SJCRH30 (cell line): ENCODE measurements at places on chromosomes 12 and 14. TPM values are rescaled to one million over a fixed set of nuclear protein-coding genes. Genes with fewer than 3 reads are reported as not detected.

GRCh38 chr12:52070185-52070925, 577 bp downstream of the ATG101 start:
- DNase-seq: no peak

- DNase-seq: no peak
Measured at GRCh38 chr14:56224691-56225681, 106.8 kb downstream of the PELI2 start.

- DNase-seq: no peak
Measured at GRCh38 chr14:99579903-99580571, 24.0 kb downstream of the CCDC85C start.

DNA sequence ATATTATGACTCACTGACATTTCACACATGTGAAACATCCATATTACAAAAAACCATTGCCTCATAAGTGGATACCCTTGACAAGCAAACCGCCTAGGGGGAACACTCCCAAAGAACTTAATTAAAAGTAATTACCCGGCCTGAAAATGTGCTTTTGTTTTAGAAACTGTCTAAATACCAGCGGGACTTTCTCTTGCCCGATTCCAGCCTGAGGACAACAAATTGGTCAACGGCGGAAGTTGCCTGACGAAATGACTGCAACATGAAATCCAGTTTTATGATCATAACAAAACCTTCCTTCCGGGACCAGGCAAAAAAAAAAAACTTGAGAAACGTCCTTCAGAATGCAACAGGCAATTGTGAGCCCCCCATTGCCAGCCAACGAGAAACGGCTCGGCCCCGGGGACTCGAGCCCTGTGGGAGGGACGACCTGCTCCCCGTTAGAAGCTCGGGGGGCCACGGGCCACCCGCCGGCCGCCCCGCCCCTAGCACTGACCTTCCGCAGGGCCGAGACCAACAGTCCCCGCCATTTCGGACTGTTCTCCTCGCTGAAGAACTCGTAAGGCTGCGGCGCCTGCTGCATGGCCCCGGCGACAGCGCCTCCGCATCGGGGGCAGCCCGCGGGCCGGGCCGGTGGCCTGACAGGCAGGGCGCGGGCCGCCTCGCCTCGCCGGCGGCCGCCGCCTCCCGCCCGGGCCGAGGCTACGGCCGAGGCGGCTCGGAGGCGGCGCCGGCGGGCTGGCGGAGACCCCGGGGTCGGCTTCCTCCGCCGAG, 490 bp downstream of the SOS2 start:
- DNase-seq: peak; percentile 53

DNA sequence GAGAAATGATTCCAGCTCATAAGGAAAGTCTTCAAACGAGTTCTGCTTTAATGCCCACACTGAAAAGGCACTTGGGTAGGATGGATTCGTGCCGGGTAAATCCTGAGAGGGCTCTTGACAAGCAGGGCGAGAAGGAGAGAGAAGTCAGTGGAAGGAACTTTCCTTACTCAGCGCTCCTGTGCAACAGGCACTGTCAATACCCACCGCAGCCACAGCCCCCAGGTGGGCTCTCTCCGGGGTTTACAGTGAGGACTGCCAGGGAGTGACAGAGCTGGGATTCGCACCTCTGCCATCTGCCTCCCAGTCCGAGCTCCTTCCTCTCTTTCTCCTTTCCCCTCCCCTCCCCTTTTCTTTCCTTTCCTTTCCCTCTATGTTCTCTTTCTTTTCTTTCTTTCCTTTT, 118.7 kb downstream of the BEGAIN start:
- DNase-seq: no peak

- DNase-seq: no peak
Measured at GRCh38 chr12:113941208-113941486, 25.0 kb downstream of the RBM19 start.

DNA sequence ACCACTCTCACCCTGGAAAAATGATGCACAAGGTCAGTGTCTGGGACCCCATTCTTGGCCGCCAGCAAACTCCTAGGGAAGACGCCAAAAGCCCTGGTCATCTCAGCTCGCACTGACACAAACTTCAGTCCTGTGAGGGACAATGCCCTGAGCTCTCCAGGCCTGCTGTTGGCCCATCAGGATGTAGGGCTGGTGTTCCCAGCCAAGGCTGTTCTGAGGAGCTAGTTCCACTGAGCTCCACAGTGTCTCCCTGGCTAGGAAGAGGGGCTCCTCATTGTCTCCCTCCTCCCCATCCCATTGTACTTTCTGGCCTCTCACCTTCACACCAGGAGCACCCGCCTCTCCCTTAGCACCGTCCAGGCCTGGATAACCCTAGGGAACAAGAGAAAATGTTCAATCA, 10.8 kb downstream of the COL2A1 start:
- DNase-seq: no peak

DNA sequence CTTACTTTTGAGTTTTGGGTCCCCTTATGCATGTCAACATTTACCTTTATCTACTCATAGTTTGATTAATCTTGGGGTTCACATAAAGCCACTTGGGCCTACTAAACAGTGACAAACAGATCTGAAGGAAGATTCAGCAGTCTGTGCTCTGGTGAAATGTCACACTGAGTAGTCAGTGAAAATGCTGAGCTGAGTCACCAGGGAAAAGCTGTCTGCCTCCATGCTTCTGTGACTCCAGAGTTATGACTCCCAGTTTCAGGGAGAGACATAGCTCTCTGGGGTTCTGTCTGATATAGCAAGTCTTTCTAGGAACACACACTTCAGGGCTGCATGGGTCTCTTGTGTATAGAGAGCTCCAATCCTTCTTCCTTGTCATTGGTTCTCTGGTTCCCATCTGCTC, 406.3 kb upstream of the FAR2 start:
- no peak for DNase-seq

DNA sequence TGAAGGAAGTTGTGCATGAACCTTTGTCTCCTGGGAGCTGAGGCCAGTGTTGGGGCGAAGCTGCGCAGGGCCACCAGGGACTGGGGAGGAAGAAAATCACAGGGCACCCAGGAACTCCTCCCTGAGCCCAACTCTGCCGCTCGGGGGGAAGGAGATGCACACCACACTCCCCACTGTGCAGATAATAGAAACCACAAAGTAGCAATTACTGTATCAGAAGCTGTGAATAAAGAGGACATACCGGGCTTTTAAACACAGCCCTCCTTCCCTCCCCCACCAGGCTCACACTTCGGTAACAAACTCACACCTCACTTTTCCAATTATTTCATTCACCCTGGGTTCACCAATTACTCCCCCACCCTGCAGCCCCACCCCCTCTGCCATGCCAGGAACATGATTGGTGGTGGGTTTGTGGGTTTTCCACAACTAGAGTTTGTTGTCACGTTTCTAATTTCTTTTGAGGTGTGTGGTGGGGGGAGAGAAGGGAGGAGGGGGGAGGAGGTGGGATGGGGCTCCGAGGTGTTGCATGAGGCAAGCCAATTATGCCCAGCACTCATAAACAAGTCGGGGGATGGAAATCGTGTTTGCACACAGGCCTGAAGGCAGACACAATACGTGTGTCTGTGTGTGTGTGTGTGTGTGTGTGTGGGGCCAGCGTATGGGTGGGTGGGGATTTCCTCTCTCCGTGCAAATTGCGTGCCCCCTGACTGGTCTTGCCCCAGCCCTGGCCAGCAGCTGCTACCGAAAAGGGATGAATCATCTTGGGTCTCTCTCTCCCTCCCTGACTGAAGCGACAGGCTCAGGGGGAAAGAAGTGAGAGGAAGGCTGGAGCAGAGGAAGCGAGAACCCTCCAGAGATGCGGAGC, 103.3 kb downstream of the RBM19 start:
- peak; percentile 92 for DNase-seq

DNA sequence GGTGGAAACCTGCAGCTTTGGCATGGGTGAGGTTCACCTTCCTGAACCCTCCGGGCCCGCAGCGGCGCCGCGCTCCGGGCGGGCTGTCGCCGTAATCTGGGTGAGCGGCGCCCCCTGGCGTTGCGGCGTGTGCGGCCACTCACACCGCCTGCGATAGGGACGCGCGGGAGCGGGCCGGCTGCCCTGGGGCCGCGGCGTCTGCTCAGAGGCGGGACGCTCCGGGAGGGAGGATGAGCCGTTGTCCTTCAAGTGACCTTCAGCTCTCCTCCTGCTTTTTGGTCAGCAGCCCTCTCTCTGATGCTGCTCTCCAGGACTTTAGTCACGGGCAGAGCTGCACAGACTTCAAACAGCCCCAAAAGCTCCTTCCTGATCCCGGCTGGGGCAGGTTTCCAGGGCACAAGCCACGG, 211.7 kb upstream of the FKBP4 start:
- DNase-seq: peak; percentile 11

- no peak for DNase-seq
Measured at GRCh38 chr12:107778383-107779025, 4.0 kb downstream of the ASCL4 start.

- no peak for DNase-seq
Measured at GRCh38 chr14:86766469-86766868, 1226.5 kb downstream of the GALC start.

DNA sequence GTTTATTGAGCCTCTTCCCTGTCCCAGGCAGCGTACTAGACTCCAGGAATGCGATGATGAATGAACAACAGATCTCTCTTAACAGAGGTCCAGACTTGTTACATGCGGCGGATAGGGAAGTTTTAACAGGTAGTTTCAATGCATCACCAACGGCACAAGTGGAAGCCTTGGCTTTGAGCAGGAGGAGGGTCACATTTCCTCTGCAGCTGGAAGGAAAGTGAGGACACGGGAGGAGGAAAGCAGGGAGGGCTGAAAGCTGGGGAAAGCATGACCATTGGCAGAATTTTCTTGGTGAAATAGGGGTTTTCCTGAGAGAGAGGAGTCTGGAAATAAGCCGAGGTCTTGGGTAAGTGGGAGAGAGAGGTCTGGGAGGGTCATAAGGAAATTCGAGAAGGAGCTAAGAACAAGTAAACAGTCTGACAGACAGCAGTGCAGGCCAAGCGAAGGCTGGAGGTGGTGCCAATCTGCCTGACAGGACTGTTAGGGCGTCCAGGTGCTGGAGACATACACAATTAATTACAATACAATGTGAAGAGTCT, 15.4 kb downstream of the BHLHE41 start:
- DNase-seq: no peak

DNA sequence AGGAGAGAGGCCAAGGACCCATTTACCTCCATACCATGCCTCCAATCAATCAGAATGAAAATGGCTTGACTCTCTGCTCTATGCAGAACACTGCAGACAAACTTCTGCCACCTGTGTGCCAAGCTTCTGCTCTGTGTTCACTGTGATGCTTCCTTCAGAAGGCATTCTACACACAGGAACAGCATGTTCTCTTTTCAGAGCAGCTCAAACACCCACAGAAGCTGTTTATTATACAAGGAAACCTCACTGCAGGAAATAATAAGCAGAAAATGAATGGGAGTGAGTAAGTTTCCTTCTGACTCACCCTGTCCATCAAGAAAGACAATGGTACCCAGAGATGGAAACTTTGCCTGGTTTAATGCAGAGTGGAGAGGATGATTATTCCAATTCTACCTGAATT, 2.4 kb upstream of the ESR2 start:
- DNase-seq: no peak

DNA sequence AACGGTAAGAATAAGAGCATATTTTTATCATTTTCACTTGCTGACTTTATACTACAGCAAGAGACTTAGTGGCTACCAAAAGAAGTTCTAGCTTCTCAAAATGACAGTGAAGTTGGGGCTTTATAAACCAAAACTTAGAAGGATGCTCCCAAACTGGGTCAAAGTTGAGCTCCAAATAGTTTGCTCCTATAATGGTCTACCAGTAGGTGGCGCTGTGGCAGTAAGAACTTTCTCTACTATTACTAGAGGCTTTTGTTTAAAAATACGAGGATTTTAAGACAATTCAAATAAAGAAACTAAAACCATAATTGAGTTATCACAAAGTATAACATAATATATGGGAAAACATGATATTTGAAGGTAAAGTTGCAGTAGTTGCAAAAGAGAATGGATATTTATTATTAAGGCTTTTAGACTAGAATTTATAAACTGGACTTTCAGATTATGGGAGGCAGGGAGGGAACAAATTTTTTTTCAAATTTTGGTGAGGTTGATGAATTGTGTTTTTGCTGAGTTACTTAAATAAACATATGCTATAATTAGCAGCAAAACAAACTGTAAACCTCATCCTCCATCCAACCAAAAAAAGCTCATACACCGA, 75.0 kb downstream of the TGFB3 start:
- DNase-seq: peak; percentile 48

DNA sequence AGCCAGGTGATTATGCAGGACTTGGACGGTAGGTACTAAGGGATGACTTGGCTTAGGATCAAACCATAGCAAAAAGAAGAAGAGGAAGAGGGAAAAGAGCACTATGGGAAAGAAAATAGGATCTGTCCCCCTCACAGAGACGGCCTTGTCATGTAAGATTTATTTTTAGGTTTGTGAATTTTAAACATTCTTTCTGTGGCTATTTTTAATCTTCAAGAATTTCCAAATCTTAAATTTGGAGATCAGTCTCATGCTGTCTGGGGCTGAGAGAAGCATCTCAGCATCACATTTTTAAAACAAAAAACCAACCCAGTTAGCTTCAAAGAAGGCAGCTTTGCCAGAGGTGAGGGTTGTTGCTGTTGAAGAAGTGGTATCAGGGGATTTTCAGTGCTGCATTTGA, 52.6 kb upstream of the STRN3 start:
- DNase-seq: no peak

GRCh38 chr14:92529903-92530302, 16.3 kb downstream of the RIN3 start:
- no peak for DNase-seq

DNA sequence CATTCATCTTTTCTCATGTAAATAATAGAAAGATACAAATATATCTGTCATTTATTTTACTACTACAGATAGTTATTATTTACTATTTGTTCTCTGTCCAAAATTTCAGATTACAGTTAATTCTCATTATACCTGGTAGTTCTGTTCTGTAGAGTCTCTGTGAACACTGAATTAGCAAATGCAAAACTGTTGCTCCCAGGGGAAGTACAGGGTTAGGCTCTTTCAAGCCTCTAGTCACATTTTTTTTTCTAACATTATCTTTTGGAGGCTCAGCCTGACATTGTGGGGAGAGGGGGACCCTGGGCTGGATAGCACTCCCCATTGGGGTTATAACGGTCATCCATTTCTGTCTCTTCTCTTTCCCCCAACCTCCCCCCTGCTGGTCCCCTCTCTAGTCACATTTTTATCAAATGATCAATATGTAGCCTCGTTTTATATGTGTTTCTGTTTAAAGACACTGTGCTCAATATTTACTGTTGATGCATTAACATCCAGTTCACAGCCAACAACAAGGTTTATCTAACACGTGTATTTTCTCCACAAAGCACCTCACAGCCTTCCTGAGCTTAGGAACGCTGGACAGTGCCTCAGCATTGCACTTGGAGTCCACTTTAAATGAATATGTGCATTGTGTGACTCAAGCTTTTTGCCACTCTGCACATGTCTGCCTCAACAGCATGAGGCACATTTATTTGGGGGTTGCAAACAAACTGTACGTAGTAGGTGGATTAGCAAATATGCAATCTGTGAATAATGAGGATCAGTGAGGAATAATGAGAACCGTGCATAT, 4.7 kb downstream of the SMCO2 start:
- no peak for DNase-seq

- no peak for DNase-seq
Measured at GRCh38 chr14:34826661-34827060, 48.5 kb downstream of the BAZ1A start.

Gene GLI1
- 171 and 174 TPM in 2 replicates for total RNA-seq

Gene ZNF891
- 2.8 and 3.7 TPM in 2 replicates for total RNA-seq

Gene MYF5
- not detected in 2 replicates for total RNA-seq

Gene ZDHHC22
- total RNA-seq: 12.1 and 13.4 TPM in 2 replicates
